ENCODE measurements at places on chromosomes 6 and 20.

DNA sequence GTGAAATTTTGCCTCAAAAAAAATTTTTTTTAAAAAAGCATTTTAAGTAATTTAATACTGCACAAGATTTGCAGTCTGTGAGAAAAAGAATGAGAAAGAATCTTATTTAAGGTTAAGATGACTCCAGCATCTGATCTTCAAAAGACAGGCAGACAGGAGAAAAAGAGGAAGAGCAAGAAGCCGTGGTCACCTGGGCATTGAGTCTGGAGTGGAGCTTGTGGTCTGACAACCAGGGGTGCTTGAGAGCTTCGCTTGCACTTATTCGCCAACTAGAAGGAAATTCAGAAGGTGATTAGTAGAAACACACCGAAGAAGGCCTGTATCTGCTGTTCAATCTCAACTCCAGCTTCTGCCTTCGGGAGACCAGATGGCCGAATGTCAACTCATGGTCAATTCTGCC lies 75.9 kb downstream of the MYLK4 start:
- no peak for DNase-seq

GRCh38 chr20:55031971-55032370 lies 556.6 kb downstream of the DOK5 start:
- DNase-seq, result no peak

- no peak for DNase-seq
Observed at GRCh38 chr20:19392344-19393130, 180.1 kb downstream of the SLC24A3 start.

DNA sequence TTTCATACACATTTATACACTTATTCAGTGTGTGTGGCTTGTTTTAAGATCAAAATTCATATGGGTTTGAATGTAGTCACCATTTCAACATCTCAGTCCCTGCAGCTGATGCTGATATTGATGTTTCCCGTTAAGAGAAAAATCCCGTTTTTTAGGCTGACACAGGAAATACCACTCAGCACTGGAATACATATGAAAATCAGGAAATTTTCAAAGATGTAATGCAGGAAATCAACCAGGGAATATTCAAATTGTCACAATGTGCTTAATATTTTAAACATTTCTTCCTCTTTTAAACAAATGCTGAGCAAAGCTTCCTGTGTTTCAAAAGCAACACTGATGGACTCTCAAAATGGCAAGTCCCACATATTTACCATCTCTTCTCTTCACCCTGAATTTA lies 94.5 kb upstream of the MARCKS start:
- DNase-seq, result no peak

- no peak for DNase-seq
Observed at GRCh38 chr6:104484191-104484590, 375.5 kb downstream of the HACE1 start.

DNA sequence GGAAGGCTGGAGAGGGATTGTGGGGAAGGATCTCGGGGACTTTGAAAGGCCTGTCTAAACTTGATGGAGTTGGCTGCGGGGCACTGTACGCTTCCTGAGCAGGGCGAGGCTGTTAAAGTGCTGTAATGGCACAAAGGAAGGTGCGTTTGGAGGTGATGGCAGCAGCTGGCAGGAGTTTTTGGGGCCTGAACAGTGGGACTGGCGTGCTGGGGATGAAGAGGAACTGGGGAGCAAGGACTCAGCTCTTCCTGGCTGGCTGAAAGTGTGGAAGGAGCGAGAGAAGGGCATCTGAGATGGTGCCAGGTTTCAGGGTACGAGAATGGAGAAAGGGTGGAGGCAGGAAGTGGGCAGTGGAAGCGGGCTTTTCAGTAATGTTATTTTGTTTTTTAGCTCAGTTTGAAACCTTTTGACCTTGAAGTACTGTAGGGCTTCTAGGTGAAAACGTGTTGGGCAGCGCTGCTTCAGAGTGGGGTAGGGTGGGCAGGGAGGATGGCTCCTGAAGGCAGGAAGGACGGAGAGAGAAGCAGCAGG lies 8.0 kb downstream of the TMEM181 start:
- DNase-seq, result no peak

DNA sequence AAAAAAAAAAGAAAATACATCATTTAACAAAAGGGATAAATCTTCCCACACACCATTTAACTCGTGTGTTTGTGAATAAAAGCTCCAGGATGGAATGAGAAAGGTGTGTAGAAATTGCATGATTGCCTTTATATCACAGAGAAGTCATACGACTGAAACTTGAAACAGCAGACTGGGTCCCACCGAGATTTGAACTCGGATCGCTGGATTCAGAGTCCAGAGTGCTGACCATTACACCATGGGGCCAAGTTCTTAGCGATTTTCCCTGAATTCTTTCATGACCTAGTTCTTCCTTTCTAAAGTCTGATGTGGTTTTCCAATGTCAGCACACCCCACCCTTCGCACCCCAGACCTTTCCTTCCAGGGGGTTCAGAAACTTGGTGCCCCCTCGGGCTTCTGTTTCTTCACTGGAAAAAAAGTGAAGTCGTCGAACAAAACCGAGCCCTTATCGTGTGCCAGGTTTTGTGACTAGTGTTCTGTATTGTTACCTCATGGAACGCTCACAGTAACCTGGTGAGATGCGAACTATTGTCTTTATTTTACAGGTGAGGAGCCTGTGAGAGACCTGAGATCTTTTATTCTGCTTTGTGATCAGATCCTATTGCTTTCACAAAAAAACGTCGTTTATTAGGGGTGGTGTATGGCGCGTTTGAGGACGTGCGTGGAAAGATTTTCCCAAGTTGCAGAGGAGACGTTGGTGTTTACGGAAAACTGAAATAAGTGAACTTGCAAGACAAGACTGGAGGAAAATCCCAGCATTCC lies 120.8 kb downstream of the OR2B2 start:
- peak; percentile 53 for DNase-seq

- no peak for DNase-seq
Observed at GRCh38 chr20:3250091-3250504, 11.1 kb upstream of the SLC4A11 start.

- DNase-seq, result no peak
Observed at GRCh38 chr6:161274488-161274858, 612 bp upstream of the AGPAT4 start.

DNA sequence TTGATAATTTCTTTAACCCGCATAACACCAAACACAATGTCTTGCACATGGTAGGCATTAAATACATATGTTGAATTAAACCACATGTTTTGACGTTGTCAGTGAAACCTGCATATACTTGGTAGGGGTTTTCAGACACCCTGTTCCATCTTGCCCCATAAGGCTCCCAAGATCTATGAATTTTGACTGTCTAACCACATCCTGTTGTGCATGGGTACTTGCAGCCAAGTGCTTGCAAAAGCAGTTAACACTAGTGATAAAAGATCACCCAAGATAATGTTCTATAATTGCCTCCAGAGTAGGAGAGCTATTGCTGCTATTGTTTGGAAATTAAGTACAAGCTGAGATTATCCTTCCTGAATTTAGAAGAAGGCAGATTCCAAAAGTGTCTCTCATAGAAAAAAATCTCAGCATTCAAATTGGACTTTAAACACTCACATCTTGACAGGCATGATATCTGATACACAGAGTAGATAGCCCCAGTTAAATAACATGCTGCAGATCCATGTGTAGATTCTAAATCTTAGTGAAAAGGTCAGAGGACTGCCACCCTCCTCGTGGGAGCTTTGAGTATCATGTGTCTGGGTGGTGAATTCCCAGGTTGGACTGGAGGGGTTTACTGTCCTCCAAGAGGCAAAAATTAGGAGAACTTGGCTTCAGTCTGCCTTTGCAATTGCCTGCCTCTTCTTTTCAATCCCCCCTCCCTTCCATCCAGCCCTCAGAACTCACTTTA lies 25.8 kb upstream of the CCN6 start:
- no peak for DNase-seq

DNA sequence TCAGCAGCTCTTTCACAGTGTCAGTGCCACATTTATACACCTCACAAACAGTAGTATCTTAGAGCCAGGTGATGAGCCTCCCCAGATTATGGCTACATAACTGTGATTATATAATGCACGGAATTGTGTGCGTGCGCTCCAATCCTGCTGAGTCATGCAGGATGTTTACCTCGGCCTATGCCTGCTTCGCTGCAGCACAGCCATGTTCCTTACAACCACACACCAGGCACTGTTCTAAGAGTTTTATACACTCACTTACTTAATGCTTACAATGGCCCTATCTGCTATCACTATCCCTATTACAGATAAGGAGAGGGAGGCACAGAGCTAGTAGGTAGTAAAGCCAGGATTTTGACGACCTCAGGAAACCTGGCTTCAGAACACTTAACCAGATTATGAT lies 7.3 kb downstream of the ZKSCAN3 start:
- DNase-seq, result no peak

DNA sequence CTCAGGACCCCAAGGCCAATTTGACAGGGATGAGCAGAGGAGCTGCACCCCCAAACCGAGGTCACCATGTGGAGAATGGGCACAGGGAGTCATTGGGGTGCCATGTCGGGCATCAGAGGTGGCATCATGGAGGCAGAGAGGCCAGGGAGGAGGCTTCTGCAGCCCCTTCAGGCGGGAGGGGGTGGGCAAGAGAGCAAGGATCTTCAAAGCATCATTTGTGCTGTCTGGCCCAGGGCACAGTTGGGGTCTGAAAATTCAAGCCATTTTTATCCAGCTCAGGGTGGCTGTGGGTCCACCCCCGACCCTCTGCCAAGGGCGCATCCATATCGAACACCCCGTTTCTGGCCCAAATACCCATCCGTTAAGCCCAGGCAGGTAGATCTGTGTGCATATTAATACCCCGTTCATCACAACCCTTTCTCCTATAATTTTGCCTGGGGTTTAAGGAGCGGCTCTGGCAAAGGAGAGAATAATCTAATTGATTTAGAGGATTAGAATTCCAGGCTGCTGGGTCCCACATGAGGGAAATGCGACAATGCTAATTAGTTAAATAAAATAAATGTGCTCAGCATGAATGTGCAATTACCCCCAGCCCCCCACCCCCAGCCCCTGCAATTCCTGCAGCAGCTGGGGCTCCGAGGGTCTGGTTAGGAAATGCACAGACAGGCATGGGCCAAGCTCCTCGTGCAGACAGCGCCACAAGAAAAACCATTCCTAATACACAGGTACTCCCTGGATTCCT lies 31.9 kb downstream of the VSTM2L start:
- no peak for DNase-seq

GRCh38 chr6:33073431-33073871 lies at the start of gene HLA-DPA1:
Gene HLA-DPA1, minus strand, starts transcription at chr6:33073649.
- DNase-seq, result peak; percentile 28

GRCh38 chr20:3121271-3121911 lies 36.9 kb upstream of the AVP start:
- no peak for DNase-seq

GRCh38 chr6:28789553-28790083 lies 134.2 kb downstream of the TRIM27 start:
- peak; percentile 24 for DNase-seq

DNA sequence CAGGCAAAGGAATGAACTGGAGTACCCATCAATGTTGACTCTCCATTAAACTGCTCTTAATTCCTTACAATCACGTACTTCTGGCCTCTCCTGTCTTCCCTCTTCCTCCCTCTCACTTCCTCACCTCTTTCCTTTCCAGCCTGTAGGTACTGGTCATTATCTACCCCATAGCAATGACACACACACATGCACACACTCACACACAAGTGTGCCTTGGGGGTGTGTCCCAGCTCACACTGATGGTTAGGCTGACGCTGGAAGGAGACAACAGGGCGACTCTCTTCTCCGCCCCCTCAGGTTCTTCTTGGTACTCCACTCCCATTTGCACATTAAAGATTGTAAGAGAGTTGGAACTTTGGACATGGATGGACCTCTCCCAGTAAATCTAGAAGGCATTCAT lies 14.0 kb upstream of the SERPINB9 start:
- DNase-seq, result peak; percentile 15

- peak; percentile 29 for DNase-seq
Observed at GRCh38 chr6:45420083-45420908, 42.6 kb upstream of the SUPT3H start.

DNA sequence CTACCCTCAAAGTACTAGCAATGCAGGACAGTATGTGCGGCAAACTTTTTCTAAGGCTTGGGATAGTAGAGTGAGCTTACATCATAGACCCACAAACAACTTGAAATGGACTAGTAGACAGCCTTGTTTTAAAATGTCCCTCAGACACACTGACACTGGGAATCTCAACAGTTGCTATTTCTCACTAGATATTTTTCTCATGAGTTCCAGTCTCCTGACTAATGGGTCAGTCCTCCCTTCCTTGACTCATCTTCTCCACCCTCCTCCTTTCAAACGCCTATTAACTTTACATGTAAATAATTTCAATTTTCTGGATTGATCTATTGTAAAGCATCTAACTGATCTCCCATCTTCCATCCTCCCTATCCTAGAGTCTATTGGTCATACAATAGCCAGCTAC lies 308.3 kb upstream of the PREP start:
- no peak for DNase-seq

DNA sequence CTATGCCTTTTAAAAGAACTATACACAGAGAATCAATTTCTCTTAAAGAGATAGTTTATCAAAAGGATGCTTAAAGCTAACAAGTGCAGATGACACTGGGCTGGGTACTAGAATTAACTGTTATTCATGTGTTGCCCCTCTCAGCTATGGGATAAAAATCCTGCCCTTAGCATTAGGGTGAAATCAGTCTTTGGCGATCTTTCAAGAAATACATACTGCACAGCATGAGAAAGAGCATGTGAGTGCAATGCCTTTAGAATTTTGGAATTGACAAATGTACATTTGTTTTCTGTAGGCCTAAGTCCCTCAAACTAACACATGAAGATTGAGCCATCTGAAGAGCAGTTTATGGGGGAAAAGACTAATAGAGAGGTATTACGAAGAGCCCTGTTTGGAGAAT lies 115.4 kb downstream of the ZFP64 start:
- DNase-seq, result no peak

GRCh38 chr6:100269189-100269588 lies 195.5 kb downstream of the SIM1 start:
- DNase-seq, result no peak

GRCh38 chr20:62461157-62461556 lies 14.6 kb downstream of the GATA5 start:
- DNase-seq, result no peak

GRCh38 chr6:94570581-94570980 lies 1006.8 kb upstream of the MANEA start:
- DNase-seq, result no peak

- DNase-seq, result no peak
Observed at GRCh38 chr20:50393990-50394561, 116.1 kb upstream of the PTPN1 start.

DNA sequence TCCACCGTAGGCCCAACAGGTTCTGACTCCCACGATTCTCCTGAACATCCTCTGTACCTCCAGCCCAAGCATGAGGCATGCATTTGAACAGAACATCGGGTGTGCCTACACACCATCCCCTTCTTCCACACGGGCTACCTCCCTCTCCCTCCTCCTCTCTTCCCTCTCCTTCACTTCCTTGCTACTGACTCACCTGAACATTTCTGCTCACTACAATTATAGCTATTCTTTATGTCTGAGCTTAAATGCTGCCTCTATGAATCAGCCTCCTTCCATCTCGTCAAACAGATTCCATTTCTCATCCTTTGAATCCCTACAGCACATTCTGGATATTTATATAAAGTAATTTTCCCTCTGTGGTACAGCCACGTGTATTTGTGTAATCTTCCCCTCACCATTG lies 71.4 kb upstream of the MYLIP start:
- DNase-seq, result no peak

Measured in colonic mucosa (tissue), 4 donors.